ENCODE measurements at places on chromosomes 2 and 18.

DNA sequence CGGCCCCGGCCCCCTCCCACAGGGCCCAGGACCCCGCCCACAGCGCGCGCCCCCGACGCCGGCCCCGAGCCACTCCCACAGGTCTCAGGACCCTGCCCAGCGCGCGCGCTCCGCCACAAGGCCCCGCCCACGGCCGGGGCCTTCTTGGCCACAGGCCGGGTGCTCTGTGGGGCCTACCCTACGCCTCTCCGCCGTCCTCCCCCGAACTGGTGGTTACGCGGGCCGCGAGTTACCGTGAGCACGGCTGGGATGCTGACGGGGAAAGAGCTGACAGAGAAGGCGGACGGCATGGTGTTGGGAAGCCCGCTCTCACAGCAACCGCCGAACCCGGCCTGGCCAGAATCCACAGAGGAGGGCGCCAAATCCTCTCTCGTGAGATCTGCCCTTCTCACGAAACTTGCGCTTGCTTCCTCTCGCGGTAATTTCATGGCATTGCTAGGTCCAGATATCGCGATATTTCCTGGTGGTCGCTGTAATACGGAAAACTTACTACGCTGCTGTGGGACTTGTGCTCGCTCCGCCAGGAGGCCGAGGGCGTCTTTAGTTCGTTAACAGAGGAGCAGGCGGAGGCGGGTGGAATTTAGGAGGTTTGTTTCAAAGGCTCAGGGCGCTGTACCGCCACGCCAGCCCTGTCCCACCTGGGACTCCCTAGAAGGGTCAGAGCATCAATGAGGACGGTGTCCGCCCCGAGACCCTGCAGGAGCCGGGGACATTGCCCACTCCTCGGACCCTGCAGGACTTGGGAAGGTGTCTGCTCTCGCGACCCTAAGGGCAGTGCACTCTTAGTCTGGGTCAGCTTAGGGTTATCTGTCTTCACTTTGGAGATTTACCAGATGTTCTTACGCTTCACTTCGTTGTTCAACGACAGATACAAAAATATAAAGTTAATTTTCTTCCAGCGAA, at the start of gene TMEM18:
Gene TMEM18 (minus strand): TSS at position 351 of the 903 bp plus-strand sequence. CDS start 61 bp downstream, at position 290.
- DNase-seq: peak; percentile 95

GRCh38 chr2:229434187-229434586, 163.1 kb upstream of the PID1 start:
- DNase-seq: no peak

DNA sequence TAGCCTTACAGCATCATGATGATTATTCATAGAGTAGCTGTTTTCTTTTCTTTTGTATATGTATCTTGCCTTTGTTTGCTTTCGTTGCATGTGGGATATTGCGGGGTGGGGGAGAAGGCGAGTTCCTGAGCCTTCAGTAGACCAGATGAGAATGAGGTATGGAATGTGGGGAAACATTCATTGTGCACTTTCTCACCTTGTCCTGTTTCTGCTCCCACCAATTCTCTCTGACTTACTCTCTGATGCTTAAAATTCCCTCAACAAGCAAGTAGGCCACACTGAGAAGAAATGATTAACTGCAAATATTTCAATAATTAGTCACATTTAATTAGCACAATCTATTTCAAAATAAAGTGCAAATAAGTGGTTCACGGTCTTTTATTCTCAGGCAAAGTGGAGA, 31.0 kb downstream of the GKN2 start:
- no peak for DNase-seq

GRCh38 chr2:217186152-217186551, 326.3 kb upstream of the TNP1 start:
- DNase-seq: no peak

DNA sequence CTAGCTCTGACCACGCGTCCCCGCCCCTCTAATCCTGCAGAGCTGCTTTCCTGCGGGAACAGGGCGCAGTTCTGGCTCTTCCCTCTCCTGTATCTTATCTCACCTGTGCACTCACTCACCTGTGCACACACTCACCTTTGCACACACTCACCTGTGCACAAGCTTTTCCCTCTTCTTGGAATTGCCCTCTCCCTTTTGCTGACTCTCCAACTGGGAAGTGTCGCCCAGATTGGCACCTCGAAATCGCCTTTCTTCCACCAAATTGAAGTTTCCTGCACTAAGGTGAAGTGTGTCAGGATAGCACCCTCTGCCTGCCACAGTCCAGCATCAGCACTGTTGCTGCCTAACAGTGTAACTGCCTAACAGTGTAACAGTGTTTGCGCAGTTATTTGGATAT, 566 bp upstream of the CMPK2 start:
- DNase-seq: peak; percentile 45

- DNase-seq: no peak
Observed at GRCh38 chr18:21450503-21450902, 150.0 kb downstream of the ESCO1 start.

DNA sequence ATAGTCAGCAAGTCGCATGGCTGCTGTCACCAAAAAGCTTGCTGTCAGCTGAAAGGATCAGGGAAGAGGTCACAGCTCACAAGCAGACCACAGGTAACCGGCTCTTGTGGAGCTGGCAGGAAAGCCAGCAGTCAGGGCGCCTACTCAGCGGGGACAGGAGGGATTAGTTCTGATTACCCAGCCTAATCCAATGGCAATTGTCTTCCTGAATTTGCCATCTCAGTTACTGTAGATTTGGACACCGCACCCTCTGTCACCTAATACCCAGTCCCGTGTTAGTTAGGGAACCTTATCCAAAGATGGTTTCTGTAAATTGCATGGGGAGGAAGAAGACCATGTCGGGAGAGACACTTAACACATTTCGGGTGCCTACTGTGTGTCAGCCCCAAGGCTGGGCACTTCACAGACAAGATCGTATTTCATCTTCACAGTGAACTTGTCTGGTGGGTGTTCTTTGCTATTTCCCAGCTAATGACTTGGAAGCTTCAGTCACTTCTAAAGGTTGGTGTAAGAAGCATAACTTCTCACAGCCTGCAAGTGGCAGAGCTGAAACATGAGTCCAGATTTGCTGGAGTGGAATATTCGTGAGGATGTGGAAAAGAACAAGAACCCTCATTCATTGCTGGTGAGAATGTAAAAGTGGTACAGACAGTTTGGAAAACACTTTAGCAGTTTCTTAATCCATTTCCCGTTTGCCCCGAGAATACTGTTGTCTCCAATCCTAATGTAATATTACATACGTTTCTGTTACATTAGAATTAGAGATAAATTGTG, 9.9 kb downstream of the ALPK2 start:
- no peak for DNase-seq

All from activated CD4-positive, alpha-beta T cell treated with anti-CD3 and anti-CD28 coated beads, Interleukin-2, amount 50 U/mL, for 4 hours (primary cell).